Panc1 (cell line): ENCODE measurements at places on chromosomes 11 and 22. TPM values are rescaled to one million over a fixed set of nuclear protein-coding genes. Genes with fewer than 3 reads are reported as not detected.

The RASGRP2 gene
- total RNA-seq: 3.7 TPM

The ARHGAP8 gene
- total RNA-seq: 9.2 TPM

The UCP3 gene
- total RNA-seq: 0.46 TPM

The MS4A4A gene
- total RNA-seq: not detected

The RBFOX2 gene
- total RNA-seq: 81.1 TPM

The FDX1 gene
- 13.6 TPM for total RNA-seq

DNA sequence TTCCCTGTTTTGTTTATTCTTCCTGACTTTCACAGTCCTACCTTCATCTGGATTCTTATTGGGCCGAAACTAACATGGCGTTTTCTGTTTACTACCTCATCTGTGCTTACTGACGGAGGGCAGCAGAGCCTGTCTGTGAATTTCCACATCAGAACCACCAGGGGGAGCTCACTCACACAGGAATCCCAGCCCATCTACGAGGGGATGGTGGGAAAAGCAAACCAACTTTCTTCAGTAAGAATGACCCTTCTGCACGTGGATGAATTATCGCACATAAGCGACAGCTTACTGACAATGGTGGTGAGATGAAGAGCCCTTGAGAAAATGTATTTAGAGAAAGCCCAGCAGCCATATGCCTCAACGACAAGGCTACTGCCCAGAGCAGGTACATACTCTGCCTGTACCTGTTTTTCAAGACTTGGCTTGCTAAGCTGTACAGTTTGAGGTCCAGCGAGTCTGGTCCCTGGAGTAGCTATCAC lies 42.5 kb downstream of the LARGE2 start:
- H3K36me3 ChIP-seq: peaks cover 15% of the 10 kb centered on the region
- H3K4me3 ChIP-seq: no peak overlapping the region
- no peak overlapping the region for H3K27ac ChIP-seq
- H3K27me3 ChIP-seq: no peaks in the 10 kb centered on the region

DNA sequence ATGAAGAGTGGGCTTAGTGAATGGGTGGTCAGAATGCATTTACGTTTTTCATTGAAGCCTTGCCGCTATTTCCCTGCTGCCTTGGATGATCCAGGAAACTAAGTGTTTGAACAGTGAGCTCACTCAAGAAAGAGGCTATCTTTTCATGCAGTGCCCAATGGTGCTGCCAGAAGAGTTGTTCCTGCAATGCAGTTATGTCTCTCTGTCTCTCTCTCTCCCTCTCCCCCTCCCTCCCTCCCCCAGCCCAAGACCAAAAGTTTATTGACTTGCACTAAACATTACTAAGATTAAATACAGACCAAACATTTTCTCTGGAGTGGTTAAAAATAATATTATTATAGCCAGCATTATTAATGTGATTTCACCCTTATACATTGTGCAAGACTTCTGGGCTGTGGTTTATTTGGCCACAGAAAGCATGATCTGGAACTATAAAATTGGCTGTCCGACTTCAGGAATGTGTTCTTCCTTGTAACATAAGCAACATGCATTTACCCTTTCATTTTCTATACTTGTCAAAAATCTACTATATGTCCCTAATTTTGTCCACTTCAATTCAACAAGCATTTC lies 6.6 kb upstream of the FUT4 start:
- H3K36me3 ChIP-seq: no peaks in the 10 kb centered on the region
- H3K27me3 ChIP-seq: peaks cover 2% of the 10 kb centered on the region; the same call in 1 of the 2 replicates
- no peak for DNase-seq
- H3K4me1 ChIP-seq: no peaks in the 10 kb centered on the region
- no peak overlapping the region for H3K4me3 ChIP-seq

GRCh38 chr11:100748153-100748552 lies 61.1 kb downstream of the ARHGAP42 start:
- no peak overlapping the region for H3K27ac ChIP-seq
- no peaks in the 10 kb centered on the region for H3K36me3 ChIP-seq
- H3K4me3 ChIP-seq: no peak overlapping the region
- peaks cover 4% of the 10 kb centered on the region; the same call in 1 of the 2 replicates for H3K4me1 ChIP-seq
- no peaks in the 10 kb centered on the region for H3K27me3 ChIP-seq

DNA sequence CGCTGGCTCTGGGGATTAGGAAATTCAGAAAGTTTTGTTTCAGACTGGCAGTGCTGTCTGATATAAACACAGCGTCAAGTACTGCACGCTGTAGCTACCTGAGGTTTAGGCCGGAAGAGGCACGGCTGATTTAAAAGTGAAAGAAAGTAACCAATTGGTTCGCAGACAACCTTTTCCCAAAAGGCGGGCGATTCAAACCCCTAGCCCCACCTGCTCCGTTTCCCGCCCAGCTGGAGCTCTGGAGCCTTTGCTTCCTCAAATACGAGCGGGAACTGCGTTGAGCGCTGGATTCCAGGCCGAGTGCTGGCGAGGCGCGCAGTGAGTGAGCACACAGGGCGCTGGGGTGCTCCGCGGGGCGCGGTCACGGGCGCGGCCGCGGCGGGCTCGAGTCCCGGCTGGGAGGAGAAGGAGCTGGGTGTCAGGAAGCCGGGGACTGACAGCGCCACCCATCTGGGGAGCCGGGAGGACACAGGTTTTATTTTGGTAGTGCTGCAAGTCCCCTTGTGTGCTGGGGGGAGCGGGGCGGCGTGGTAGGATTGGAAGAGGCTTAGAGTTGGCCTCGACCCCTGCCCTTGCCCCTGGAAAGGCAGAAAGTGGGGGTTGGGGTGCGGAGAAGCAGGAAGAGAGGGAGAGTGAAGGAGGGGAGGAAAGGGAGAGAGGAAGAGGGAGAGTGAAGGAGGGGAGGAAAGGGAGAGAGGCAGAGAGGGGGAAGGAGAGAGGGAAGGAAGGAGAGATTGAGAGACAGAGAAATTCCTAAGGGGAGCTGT lies 2.1 kb downstream of the FAM111A start:
- H3K4me1 ChIP-seq: peaks cover 21% of the 10 kb centered on the region
- peak overlapping the region; percentile 95 for H3K27ac ChIP-seq
- no peaks in the 10 kb centered on the region for H3K27me3 ChIP-seq
- peaks cover 6% of the 10 kb centered on the region for H3K36me3 ChIP-seq

GRCh38 chr11:133172349-133172748 lies 360.0 kb downstream of the OPCML start:
- no peak overlapping the region for H3K4me3 ChIP-seq
- no peak overlapping the region for H3K27ac ChIP-seq
- no peaks in the 10 kb centered on the region for H3K4me1 ChIP-seq
- H3K36me3 ChIP-seq: no peaks in the 10 kb centered on the region

- 0 out of 2 replicates have a peak, but pooled peaks cover 6% of the 10 kb centered on the region for H3K4me1 ChIP-seq
- H3K27me3 ChIP-seq: no peaks in the 10 kb centered on the region
- DNase-seq: peak; percentile 5
- no peak overlapping the region for H3K4me3 ChIP-seq
Observed at GRCh38 chr22:25488244-25489020, 76.0 kb upstream of the GRK3 start.

DNA sequence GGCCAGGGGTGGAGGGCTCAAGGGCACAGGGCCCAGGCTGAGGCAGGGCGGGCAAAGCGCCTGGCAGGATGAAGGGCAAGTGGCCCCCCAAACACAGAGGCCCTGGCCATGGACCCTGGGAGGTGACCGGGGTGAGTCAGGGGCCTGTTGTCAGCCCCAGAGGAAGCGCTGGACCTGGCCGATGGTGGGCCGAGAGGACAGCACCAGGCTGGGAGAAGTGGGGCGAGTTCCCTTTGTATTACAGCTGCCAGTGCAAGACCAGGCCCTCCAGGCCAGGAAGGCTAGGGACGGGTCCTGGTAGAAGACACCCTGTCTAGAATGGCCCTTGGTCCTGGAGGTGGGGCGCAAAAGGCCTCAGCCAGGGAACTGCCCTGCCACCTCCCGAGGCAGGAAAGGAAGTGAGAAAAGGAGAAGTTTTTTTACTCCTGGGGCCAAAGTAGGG lies 12.8 kb downstream of the CXCR5 start:
- H3K4me3 ChIP-seq: no peak overlapping the region
- no peaks in the 10 kb centered on the region for H3K27me3 ChIP-seq
- DNase-seq: no peak
- peaks cover 58% of the 10 kb centered on the region for H3K4me1 ChIP-seq
- H3K36me3 ChIP-seq: no peaks in the 10 kb centered on the region

GRCh38 chr22:30927806-30928205 lies 40.8 kb downstream of the MORC2 start:
- H3K27ac ChIP-seq: no peak overlapping the region
- no peaks in the 10 kb centered on the region for H3K27me3 ChIP-seq
- DNase-seq: no peak
- no peaks in the 10 kb centered on the region for H3K4me1 ChIP-seq
- peaks cover 9% of the 10 kb centered on the region for H3K36me3 ChIP-seq
